ENCODE measurements at places on chromosomes 16 and 17.

DNA sequence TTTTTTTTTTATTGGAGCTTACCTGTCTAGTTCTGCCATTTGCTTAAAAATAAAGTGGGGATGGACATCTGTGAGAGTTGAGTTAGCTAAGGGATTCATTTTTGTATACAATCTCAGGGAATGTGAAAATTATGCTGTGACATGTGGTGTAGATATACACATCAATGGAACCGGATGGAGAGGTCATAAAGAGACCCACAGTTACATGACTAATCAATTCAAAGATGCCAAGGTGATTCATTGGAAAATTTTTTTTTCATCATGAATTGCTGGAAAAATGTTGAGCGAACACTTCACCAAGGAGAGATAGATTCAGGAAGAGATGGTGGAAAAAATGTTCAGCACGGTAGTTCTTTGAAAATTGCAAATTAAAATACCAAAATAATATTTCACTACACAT is 605.4 kb upstream of the KIF2B start:
- no peak for DNase-seq

GRCh38 chr17:18246880-18247612 is 11.5 kb downstream of the FLII start:
- DNase-seq: no peak

DNA sequence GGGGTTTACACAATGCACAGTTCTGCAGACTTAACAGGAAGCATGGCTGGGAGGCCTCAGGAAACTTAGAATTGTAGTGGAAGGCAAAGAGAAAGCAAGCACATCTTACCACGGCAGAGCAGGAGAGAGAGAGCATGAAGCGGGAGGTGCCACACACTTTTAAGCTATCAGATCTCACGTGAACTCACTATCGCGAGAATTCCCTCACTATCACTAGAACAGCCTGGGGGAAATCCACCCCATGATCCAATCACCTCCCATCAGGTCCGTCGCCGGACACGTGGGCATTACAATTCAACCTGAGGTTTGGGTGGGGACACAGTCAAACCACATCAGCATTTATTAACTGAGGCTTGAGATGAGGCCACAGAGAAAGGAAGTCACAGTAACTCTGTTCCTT is 326.7 kb downstream of the C16orf95 start:
- no peak for DNase-seq

DNA sequence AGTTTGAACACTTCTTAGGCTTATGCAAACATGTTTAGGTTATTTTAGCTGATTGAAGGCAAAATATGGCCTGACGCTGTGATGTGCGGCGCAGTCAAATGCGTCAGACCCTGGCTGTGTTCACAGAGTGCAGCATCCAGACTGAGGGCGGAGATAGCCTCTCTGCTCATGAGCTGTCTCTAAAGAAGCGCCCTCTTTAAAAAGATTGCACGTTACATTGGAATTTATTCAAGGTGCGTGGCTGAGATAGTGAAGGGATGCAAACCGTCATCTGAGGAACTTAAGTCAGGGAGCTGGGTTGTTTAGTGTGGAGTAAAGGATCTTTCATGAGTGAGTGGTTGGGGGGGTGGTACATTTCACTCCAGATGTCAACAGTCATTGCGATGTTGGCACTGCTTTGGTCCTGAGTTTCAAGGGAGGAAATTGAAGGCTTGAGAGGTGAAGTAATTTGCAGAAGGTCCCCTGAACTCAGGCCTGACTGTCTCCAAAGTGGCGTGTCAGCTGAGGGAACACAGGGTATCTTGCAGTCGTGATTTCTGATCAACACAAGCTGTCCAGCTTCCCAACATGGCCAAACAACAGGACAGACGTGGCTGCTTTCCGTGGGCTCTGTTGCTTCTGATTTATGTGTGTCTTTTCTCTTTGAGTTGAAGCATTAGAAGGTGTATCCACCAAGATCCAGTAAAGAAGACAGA is 33.4 kb downstream of the RPTOR start:
- no peak for DNase-seq

- no peak for DNase-seq
These were observed 25.2 kb upstream of the MLKL start for GRCh38 chr16:74725651-74726455.

- no peak for DNase-seq
These were observed 6.1 kb downstream of the CAMKK1 start for GRCh38 chr17:3886776-3887175.

DNA sequence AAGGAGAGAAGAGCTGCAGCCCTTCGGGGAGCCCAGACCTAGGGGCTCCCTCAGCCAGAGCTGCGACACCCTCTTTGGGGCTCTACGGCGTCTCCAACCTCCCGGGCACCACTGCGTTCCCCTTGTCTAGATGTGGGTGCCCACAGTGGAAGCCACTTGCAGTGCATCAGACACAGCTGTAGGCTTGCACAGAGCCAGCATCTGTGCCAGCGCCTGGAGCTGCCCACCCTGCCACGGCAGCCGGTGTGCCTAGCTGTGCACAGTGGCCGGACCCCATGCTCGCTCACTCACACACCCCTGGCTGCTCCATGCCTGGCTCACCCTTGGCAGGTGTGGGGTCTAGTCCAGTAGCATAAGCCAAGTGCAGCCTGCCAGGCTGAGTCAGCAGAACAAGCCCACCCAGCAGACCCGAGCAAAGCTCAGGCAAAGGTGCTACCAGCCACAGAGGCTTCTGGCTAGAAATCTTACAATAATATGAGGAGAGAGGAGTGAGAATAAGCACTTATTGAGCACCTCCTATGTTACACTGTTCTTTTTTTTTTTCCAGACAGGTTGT is 12.9 kb upstream of the KDM8 start:
- no peak for DNase-seq

DNA sequence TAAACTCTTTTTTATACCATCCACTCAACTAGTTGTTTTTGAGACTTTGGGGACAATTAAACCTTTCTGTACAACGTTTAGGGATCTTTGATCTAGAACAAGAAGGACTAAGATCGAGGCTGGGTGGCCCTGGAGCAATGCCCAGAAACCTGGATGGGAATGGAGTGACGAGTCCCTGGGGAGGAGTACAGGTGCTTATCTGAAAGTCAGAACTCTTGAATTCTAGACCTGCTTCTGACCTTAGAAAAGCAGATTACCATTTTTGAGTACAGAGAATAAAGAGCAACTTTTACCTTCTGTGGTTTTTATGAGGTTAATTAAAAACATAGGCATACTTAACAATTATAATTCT is 17.8 kb downstream of the UBE2Z start:
- no peak for DNase-seq

DNA sequence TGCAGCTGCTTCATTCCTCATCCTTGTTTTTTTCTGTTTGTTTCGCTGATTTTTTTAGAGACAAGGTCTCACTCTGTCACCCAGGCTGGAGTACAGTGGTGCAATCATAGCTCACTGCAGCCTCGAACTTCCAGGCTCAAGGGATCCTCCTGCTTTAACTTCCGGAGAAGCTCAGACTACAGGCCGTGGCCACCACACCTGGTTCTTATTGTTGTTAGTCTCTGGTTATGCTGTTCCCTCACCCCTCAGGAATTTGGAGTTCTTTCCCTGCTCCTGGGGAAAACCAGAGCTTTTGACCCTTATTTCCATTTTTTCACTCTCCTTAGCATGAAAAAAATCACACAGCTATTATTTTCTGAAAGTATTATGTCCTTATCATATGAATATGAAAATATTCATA is 1.8 kb downstream of the ODF4 start:
- DNase-seq: no peak
